ENCODE measurements at places on chromosomes 11 and 22. TPM values are rescaled to one million over a fixed set of nuclear protein-coding genes. Genes with fewer than 3 reads are reported as not detected.

TESMIN gene
- 5.3 TPM for total RNA-seq

PLA2G3 gene
- 0.34 TPM for total RNA-seq

SCN4B gene
- 1.7 TPM for total RNA-seq

GRIK4 gene
- total RNA-seq, result 2.7 TPM

UPK2 gene
- total RNA-seq, result 1.3 TPM

SCGB2A2 gene
- not detected for total RNA-seq

LIF gene
- total RNA-seq, result 10.9 TPM

TPBGL gene
- total RNA-seq, result 0.66 TPM

GALNT18 gene
- total RNA-seq, result 7.6 TPM

GGTLC2 gene
- not detected for total RNA-seq

ALG8 gene
- total RNA-seq, result 44.5 TPM

MAPK8IP1 gene
- 68.5 TPM for total RNA-seq

NXPE1 gene
- 0.38 TPM for total RNA-seq

KRTAP5-9 gene
- not detected for total RNA-seq

CTSC gene
- total RNA-seq, result 50.6 TPM

KCTD14 gene
- 1.2 TPM for total RNA-seq

SPTY2D1 gene
- 18.6 TPM for total RNA-seq

OR2AG1 gene
- 0.52 TPM for total RNA-seq

PIK3IP1 gene
- total RNA-seq, result 6.1 TPM

FZD4 gene
- 1.6 TPM for total RNA-seq

COA4 gene
- total RNA-seq, result 54.5 TPM

All from motor neuron (in vitro differentiated cells).